Activated CD4-positive, alpha-beta T cell treated with anti-CD3 and anti-CD28 coated beads, Interleukin-2, Interleukin-6, amounts not matched to agents 100 ng/mL and 50 ng/mL, durations not matched to agents 16 hours and 8 hours (primary cell): ENCODE measurements at places on chromosomes 1 and 21.

- no peak for DNase-seq
Measured at GRCh38 chr1:233180641-233181364, 114.7 kb downstream of the PCNX2 start.

GRCh38 chr1:229111703-229112319 is 159.1 kb upstream of the RAB4A start:
- DNase-seq: no peak

GRCh38 chr1:50959303-50959912 is 659 bp downstream of the FAF1 start:
- peak; percentile 25 for DNase-seq

DNA sequence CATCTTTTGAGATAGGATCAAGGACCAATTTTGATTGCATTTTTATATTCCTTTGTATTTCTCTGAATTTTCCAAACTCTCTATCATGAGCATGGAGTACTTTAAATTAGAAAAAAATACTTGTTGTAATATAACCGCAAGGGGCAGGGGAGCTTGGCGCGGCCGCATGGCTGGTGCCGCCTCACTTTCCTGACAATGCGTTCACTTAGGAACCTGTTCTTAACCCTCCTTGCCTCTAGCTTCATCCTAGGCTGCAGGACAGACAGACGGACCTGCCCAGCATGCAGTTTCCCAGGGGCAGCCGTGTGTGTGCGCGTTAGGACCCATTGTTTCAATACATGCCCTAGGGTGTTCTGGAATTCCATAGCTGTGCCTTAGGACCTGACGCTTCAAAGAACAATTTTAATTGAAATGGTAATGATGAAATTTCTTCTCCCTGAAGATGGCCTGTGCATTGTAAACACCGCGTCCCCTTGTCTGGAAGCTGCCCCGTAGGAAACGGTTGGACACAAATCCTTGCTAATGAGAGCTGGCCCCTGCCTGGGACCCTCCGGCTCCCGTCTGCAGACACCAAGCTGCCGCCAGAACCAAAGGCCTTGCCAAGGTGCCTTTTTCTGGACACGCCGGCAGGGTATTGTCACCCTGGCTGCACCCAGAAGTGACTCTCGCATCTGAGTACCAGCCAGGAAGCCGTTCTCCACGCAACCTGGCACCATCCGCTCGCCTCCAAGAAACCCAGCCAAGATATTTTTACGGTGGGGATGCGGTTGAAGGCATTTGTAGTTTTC is 466.4 kb downstream of the NPHP4 start:
- DNase-seq: no peak

DNA sequence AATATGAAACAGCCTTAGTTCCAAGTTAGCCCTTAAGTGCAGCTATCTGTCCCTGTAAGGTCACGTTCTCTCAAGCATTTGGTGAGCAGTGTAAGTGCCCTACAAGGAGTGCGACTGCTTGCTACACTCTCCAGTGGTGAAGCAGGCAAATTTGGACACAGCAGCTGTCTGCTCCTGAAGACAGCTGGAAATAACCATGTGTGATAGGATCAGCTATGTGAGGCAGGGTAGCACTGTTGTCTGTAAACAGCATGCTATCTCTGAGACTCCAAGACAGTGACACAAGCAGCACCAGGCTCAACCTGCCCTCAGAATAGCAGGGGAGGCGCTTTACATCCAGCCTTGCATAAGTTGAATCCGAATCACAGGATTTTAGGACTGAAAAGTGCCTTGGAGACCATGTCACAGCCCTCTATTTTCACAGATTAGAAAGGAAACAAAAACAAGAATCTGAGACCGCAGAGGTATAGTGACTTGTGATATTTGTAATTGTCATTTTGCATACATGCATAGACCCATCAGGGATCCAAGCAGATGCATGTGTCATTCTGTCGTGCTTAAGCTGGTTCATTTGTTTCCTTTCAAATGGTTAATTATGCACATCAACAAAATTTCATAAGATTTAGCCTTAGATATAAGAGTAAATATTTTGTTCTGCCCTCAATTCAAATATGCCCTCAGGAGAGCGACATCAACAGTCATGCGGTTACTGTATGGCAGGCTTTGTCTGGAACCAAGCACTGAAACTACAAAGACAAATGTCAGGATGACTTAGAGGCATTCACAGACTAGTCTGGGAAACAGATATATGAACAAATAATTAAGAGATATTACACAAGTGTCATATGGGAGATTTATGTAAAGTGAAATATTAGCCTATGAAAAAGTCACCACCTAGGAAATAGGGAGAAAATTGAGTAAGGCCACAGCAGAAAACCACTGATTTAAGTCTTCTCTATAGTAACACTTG is 134.9 kb upstream of the NRIP1 start:
- no peak for DNase-seq

- peak; percentile 44 for DNase-seq
Measured at GRCh38 chr1:232793944-232794343, 11.3 kb upstream of the MAP10 start.

DNA sequence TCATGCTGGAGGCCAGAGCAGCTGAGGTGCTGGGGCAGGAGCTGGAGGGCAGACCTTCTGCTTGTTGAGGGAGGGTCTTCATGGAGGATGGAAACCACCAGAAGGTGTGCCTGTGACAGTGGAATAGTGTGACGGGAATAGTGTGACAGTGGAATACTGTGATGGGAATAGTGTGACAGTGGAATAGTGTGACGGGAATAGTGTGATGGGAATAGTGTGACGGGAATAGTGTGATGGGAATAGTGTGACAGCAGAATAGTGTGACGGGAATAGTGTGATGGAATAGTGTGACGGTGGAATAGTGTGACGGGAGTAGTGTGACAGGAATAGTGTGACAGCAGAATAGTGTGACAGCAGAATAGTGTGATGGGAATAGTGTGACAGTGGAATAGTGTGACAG is 325.1 kb downstream of the HHAT start:
- DNase-seq: no peak

DNA sequence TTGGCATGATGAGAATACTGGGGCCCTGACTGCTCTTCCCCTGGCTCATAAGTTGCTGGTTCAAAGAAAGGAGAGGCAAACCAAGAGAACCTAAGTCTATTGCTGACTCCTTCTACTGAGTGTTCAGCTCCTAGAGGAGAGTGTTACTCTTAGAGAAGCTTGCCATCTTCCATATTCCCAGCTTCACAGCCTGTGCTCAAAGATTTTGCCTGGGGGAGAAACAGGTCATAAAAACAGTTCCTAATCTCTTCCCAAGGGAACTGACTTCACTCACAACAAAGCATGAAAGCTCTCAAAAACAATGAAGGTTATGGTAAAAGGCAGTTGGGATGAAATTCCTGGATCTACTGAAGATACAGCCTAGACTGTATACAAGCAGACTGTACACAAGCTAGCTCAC is 37.1 kb downstream of the LRRC40 start:
- no peak for DNase-seq

DNA sequence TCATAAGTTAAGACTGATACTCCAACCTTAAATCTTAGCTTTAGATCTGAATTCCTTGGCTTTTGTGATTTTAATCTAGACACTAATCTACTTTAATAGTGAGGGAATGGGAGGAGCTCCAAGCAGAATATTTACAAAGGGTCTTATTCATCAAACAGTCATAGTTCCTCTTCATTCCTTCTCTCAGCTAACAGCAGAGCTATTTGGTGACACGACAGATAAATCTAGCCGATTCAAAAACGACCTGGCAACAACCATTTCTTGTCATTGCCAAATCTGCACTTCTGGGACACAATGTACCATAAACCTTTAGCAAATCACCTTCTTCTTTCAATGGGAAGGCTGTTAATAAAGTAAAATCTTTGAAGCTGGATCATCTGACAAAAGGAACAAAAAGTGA is 52.8 kb upstream of the FOXD3 start:
- no peak for DNase-seq

DNA sequence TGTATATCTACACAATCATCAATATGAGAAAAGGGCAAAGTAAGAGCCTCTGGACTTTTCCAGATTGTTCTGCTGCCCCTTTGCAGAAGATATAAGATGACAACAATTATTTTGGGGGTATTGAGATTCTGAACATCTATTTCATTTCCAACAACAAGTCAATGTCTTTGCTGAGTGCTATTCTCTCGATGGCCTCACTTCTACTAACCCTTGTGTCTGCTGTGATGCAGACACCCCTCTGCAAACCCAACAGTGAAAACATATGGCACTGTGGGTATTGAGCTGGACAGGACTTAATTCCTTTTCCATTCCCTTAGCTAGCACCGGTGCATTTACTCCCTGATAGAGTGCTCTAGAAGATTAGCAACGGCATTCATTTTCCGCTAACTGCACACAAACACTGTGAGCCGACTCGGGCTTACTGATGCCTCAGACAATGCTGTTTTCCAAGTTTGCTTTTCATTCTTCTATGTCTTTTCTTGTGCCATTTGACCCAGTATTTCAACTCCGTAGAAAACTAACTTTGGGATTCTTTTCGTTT is 33.4 kb upstream of the SMYD2 start:
- DNase-seq: no peak

GRCh38 chr1:14897080-14897449 is 256.5 kb upstream of the TMEM51 start:
- DNase-seq: peak; percentile 1

GRCh38 chr1:59671066-59671952 is 143.4 kb upstream of the HOOK1 start:
- no peak for DNase-seq

DNA sequence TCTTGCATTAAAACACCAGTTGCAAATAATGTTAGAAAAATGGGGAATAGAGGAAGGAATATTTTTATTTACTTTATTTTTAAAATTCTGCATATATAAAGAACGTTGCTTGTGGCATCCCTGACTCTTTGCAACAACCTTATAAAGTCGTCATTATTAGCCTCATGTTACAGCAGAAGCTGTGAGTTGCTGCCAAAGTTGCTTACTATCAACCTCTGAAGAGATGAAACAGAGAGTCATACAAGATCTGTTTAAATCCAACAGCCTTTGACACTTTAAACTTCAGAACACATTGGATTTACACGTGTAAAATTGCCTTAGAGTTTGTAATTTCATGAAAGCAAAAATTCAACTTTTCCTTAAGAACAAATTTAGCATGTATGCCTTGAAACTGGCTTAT is 221.9 kb downstream of the MRPL39 start:
- DNase-seq: no peak

GRCh38 chr1:2259668-2260402 is 31.7 kb downstream of the SKI start:
- DNase-seq: no peak

DNA sequence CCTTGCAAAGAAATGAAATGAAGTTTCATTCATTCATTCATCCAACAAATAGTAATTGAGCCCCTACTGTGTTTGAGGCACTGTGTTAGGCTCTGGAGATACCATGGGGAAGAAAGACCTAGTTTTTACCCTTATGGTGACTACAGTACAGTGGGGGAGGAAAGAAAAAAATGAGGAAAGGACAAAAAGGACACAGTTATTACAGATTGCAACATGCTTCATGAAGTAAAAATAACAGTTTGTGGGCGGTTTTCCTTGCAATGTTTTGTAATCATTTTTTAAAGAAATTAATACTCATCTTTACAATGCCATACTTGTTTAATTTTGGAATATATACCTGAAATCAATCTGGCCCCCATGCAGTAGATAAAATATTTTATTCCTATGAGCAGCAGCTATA is 120.3 kb downstream of the TM2D1 start:
- DNase-seq: no peak

- no peak for DNase-seq
Measured at GRCh38 chr1:39187275-39188046, 17.0 kb upstream of the MACF1 start.

- DNase-seq: no peak
Measured at GRCh38 chr1:61124078-61124477, 41.7 kb downstream of the NFIA start.

DNA sequence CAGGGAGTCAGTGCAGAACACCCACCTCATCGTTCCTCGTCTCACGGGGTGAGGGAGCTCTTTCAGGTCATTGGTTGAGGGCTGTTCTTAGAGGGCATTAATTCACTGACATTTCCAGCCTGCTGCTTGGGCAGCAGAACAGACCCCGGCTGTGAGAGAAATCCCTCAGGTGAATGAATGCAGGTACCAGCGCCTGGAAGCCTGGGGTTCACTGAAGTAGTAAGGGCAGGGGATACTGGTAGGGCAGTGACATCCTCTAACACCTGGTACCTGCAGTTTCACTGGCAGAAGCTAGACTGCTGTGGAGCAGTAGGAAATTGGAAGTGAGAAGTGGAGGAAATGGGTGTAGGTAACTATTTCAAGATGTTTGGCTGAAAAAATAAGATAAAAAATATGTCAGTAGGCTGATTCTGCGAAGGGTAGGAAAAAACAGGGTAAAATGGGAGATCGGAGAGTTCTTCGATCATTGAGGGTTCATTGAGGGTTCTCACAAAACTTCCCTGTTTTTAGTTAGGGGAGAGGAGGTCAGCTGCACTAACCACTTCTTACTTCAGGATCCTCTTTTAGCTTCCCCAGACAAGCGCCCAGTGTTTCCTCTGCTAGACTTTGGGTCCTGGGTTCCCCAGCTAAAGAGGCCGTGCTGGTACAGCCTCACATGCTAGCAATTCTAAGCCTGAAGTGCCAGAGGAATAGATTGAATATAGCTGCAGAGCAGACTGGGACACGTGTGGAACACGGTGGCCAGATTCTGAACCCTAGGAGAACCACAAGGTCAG is 55.2 kb downstream of the RNF220 start:
- no peak for DNase-seq

- peak; percentile 67 for DNase-seq
Measured at GRCh38 chr1:151006327-151007052, at the start of gene MINDY1. Gene MINDY1 (minus strand): TSS chr1:151006902. CDS start chr1:151002617, 4,285 bp downstream.

DNA sequence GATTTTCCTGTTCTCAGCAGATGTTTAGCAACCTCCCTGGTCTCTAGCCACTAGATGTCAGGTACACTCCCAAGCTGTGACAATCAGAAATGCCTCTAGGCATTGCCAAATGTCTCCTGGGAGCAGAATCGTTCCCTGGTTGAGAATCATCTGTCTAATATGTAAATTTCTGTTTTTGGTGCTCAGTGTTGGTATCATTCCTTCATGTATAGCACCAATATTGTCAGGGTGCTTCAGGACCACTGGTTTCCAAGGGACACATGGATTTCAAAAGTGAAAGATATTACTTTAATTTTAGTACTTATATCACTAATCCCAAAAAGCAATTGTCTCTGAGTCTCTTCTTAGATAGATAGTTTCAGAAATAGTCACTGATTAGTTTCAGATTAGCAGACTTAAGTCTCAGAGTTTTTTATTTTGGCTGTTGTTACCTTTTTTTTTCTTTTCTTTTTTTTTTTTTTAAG is 160.1 kb downstream of the PTPRC start:
- no peak for DNase-seq
